Activated CD4-positive, alpha-beta T cell treated with anti-CD3 and anti-CD28 coated beads, Interleukin-2, amount 50 U/mL, for 4 hours (primary cell): ENCODE measurements at places on chromosomes 7 and 10.

- DNase-seq = no peak
Measured at GRCh38 chr10:133458710-133459453, 5.1 kb downstream of the SCART1 start.

DNA sequence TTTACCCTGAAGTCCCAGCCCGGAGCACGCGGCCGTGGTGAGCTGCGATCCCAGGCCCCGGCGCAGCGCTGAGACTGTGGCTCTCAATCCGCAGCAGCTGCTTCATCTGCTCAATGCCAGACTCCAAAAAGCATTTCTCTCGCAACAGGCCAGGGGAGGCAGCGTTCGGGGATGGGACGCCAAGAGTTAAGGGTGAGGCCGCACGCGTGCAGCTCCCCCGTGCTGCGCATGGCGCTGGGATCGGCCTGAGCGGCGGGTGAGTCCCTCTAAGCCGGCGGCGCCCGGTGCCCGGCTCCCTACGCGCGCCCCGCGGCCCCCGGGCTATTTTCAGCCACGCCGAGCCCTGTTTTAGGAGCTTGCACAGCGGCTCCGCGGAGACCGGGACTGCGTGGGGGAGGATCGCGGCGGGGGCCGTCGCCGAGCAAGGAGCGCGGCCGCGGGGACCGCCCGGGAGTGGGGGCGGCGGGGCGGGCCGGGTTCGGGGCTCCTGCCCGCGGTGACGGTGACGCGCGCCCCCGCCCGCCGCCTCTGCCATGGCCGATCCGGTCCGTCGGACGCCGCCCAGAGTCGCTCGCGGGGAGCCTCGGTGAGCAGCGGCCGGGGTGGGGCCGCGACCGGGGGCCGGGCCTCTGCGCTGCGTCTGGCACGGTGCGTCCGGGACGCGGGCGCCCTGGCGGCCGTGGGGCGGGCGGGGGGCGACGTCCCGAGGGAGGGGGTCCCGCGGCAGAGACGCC, 29.4 kb upstream of the JAKMIP3 start:
- DNase-seq = no peak

GRCh38 chr7:39127058-39127457, 149.3 kb downstream of the POU6F2 start:
- no peak for DNase-seq

- no peak for DNase-seq
Measured at GRCh38 chr7:26694141-26694540, 170.2 kb downstream of the SKAP2 start.

- no peak for DNase-seq
Measured at GRCh38 chr7:81068-81925, 111.1 kb upstream of the FAM20C start.

- no peak for DNase-seq
Measured at GRCh38 chr10:28305553-28305952, 2.7 kb upstream of the MPP7 start.

DNA sequence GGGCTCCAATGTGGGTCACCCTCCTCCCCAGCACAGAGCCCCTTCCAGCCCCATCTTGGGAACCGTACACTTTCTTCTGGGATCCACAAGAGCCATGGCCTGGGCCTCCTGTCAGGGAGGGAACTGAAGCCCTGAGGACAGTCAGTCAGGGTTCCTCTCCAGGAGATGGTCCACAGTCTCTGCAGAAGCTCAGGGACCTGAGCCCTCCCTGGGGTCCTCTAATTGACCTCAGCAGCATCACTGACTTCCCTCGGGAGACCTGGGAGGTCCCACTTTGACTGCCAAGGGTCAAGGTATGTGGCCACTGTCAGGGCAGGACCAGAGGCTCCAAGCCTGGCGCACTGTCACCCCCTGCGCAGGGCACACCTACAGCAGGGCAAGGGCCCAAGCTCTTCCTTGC, 32.3 kb downstream of the NOD1 start:
- DNase-seq = no peak

GRCh38 chr7:135147341-135147898, 452 bp upstream of the TMEM140 start:
- no peak for DNase-seq

DNA sequence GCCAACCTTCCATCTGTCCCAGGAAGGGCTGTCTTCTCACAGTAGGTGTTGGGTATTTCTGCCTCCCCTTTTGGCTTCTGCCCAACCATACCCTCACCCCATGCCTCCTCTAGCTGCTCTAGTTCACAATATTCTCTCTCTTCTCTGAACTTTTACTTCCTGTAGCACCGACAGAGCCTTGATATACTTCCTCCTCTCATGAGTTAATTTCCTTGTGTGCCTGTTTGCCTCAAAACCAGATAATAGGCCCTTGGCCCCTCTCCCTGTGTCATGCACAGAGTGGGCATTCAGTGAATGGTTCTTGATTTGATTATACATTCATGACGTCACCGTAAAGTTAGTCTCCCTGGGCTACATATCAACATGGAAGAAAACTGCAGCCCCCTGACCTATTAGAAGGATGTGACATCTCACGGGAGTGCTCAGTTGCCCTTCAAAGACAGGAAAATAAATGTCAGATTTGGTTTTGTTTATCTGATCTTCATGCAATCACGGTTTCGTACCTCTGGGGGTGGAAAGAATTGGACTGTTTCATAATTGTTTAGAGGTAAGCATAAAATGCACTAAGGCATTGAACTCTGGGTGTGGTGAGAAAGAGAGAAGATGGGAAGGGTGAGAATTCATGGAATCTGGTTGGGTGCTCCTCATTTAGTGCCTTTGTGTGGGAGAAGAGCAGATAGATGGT, 127.7 kb downstream of the ITIH5 start:
- no peak for DNase-seq

GRCh38 chr7:94174375-94174774, 170.2 kb upstream of the BET1 start:
- no peak for DNase-seq

DNA sequence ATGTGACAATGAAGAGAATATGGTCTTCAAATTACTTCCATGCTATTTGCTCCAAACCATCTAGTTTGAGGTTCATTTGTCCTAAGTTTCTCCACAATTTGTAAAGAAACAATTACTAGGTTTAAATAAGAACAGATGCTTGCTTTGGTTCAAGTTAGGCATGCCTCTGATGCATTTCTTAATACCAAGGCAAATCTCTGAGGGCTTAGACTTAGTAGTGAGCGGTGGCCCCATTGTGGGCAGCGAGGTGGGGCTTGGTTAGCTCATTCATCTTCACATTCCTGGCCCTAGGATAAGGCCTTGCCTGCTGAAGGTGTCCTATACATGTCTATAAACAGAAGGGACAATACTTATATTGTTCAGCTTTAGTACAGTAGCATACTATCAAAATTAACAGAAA, 52.4 kb upstream of the RHEB start:
- no peak for DNase-seq

DNA sequence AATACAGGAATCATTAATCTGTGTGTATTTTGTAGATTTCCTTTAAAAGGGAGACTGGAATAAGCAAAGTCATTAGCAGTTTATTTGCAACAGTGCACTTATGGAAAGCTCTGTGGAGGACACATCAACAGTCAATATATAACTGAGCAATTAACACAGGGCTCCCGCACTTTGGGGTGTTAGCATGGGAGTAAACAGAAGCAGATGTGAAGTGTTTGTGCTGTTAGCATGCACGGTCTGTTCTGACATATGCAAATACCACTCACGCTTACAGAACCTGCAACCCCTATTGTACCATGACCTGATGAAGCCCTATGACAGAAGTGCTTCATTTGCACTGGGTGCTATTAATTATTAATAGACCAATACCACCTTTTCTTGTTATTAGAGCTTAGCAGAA, 118.9 kb downstream of the PPP1R3A start:
- DNase-seq = no peak

- DNase-seq = no peak
Measured at GRCh38 chr10:48507933-48508790, 96.7 kb downstream of the ARHGAP22 start.

DNA sequence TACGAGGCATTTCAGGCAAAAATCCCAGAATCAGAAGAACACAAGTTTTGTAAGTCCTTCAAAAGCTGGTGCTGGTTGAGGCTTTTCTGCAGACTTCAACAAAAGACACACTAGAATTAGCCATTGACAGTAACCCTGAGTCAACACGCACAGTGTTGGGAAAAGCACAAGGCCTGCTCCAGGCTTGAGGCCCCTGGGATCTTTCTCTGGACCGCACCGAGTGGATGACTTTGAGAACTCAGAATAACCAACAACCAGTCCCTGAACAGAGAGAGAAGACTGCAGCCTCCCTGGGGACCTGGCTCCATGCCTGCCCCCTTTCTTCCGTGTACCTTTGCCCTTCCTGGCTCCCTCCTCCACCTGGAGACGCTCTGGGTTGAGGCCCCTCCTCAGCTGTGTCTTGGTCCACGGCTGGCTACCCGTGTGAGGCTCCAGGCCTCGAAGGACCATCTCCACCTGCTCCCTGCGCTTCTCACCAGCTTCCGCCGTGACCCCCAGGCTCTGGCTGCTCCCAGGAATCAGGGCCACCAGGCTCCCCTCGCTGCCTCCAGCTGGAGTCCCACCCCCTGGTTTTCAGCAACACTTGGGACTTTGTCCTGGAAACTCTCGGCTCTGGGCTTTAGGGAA, 28.4 kb downstream of the DIP2C start:
- no peak for DNase-seq

- no peak for DNase-seq
Measured at GRCh38 chr10:91077549-91078071, 142.9 kb upstream of the PCGF5 start.

- no peak for DNase-seq
Measured at GRCh38 chr7:45911311-45911710, 9.8 kb downstream of the IGFBP3 start.

GRCh38 chr10:117541909-117542705, 439 bp upstream of the EMX2 start:
- no peak for DNase-seq

DNA sequence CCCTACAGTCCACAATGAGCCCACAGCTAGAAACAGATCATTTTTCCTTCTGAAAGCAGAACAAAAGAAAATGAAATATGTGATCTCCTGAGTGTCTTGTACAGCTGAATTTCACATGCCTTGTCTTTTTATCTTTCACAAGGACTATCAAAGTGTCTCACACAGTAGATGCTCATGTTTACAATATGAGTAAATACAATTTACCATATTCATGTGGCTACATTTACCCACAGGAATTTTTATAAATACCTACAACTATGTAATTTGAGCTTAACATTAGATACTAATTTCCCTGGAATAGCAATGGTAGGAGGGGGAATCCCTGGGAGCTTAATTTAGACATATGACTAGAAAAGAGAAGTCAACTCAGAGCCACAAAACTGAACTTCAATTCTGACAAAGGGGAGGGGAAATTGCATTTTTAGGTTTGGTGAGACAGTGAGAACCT, 186.2 kb downstream of the MACC1 start:
- DNase-seq = no peak

DNA sequence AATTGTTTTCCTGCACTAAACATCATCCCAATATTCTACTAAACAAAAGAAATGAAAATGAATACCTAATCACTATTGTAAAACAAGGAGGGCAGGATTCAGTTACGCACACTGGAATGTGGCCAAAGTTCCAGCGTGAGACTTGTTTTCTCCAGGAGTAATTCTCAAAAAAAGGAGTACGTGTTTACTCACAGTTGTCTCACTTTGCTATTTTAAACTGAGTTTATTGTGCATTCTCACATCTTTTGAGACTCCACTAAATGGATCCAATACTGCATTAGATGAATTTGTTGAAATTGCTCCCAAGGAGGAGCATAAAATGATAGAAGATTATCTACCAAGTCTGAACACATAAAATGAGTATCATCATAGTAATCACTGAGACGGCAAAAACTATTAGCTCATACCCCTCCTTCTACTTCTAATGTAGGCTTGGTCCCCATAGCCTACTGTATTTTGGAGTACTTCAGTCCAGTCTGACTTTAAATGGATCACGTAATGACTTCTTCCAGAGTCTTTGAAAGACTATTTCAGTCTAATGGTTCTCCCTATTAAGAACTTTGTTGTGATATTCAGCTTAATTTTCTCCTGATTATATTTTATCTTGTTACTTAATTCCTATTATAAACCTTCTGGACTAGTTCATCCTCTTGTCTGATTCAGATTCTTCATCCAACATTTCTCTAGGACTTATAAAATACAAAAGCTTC, 3.8 kb downstream of the GRM3 start:
- no peak for DNase-seq

GRCh38 chr10:99973190-99973589, 36.6 kb downstream of the DNMBP start:
- DNase-seq = no peak

- DNase-seq = no peak
Measured at GRCh38 chr7:69782917-69783684, 184.8 kb downstream of the AUTS2 start.

GRCh38 chr10:84173501-84173929, at the start of gene GPR15LG:
Gene GPR15LG, plus strand, starts transcription at chr10:84173801. Its CDS starts 51 bp downstream, at chr10:84173852.
- DNase-seq = no peak

DNA sequence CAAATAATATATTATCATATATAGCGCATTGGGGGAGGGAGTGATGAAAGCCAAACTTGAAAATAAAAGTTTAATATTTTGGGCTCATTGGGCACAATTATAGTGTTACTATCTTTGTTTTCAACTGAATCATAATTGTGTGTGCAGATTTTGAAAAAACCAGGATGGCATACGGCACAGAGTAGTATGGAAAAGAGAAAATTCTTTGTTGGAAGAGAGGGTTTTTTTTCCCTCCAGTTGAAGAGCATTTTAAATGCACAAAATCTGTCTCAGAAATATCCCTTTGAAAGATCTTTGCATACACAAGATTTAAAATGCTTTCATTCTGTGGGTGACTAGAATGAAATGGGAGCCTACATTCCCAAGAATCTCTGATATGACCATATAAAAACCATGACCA, 269.6 kb downstream of the EXOC4 start:
- no peak for DNase-seq

GRCh38 chr7:155506854-155507337, 39.5 kb downstream of the CNPY1 start:
- no peak for DNase-seq

DNA sequence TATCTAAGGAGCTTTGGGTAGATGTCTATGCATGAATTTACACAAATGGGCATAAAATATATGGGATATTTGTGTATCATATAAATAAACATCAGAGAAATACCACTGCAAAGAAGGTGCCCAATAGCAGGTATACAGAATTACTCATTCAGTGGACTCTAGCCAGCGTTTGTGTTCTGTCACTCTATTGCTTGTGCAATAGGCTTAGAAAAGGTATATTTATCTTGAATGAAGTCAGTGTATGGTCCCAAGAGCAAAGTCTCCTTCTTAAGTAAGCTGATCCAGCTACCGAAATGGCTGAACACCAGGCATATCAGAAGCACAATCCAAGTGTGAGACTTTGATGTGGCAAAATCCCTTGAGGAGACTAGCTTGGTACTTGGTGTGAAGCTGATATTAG, 1058.4 kb downstream of the SORCS1 start:
- no peak for DNase-seq

GRCh38 chr7:14902589-14903067, at the start of gene DGKB:
Gene DGKB, minus strand, starts transcription at chr7:14902751.
- no peak for DNase-seq
